ENCODE measurements at places on chromosomes 1 and 21.

- DNase-seq, result no peak
These were observed 222.4 kb upstream of the B3GALT2 start for GRCh38 chr1:193408782-193409293.

GRCh38 chr1:161382214-161383019, 14.7 kb upstream of the CFAP126 start:
- DNase-seq, result no peak

DNA sequence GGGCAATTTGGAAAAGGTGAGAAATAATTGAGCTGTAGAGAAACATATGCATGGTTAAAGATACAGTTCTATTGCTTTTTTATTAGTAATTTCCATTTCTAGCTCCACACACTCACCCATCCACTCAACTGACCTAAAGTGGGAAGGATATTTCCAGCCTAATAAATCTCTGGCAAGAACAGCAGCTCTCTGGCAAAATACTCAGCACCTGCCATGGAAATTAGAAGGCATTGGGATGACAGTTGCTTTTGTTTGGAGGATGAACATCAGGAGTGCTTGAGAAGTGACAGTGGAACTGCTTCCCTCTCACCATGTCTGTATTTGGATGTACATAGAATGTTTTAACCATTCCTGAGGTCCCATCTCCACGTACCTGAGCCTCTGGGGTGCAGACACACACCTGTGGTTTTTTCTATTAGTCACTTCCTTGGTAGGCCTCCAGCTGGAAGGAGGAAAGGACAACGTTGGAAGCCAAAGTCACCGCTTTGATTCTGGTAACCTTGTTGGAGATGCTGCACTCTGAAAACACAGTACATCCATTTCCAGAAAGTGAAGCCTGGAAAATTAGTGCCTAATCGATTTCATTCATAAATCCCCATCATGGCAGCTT, 62.3 kb upstream of the RUNX1 start:
- no peak for DNase-seq

DNA sequence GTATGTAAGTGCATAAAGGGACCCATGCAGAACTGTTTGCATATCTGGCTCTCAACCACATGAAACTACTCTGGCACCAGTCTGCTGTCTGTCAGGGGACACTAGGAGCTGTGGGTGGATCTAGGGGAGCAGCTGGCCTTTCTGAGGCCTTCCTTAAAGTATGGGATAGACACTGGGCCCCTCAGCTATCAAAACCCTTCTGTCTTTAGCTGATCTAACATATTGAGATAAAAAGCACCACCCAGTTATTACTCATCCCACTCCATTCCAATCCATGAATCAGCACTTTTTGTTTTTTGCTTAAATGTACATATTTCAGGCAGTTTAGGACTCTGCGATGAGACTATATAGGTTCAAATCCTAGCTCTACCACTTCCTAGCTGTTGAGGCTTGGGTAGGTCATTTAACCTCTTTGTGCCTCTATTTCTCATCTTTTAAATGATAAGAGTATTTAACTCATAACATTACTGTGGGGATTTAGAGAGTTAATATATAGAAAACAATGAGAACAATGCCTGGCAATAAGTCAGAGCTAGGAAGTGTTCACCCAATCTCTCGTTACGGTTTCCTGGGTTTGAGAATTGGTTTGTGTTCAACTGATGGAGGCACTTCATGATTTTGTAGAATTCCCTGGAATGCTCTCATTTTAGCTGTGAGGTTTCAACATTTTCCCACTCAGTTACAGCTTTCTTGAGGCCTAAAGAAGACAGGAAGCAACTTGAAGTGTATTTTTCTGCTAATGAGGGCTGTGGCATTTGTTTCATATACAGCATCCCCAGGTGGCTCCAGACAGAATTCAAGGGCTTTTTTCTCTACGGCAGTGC, 68.9 kb downstream of the LRIG2 start:
- DNase-seq, result no peak

DNA sequence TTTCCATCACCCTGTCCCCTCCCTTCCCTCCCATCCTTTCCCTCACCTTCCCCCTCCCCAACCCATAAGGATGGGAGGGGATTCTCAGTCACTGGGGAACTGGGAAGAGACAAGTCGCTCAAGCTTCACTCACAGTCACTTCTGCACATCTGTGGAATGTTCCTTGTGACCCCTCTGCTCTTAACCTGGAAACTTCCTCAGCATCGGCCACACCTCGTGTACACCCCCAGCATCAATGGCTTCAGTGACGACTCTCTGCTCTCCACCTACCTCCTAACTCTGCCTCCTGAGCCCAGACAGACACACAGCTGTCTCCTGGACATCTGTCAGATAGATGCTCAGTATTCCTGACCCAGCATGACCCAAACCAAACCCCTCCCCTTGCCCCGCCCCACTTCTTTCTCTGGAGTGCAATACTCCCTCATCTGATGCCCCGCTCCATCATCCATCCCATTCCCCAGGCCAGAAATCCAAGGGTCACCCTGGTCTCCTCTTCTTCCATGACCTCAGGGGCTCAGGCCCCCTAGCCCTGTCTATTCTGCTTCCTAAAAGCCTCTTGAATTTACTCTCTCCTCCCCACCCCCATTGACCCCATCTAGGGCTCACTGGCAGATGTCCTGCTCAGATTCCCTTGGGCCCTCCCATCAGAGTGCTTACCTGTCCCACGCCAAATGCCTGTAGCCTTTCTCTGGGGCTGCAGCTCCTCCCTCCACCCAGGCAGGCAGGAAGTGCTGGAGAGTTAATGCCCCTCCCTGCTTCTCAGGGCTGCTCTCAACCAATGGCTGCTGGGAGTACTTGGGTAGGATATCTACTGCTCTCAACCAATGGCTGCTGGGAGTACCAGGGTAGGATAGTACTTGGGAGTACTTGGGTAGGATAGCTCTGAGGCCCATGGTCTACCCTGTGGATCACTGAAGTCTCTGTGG, 83.1 kb upstream of the CSF3R start:
- DNase-seq, result no peak

DNA sequence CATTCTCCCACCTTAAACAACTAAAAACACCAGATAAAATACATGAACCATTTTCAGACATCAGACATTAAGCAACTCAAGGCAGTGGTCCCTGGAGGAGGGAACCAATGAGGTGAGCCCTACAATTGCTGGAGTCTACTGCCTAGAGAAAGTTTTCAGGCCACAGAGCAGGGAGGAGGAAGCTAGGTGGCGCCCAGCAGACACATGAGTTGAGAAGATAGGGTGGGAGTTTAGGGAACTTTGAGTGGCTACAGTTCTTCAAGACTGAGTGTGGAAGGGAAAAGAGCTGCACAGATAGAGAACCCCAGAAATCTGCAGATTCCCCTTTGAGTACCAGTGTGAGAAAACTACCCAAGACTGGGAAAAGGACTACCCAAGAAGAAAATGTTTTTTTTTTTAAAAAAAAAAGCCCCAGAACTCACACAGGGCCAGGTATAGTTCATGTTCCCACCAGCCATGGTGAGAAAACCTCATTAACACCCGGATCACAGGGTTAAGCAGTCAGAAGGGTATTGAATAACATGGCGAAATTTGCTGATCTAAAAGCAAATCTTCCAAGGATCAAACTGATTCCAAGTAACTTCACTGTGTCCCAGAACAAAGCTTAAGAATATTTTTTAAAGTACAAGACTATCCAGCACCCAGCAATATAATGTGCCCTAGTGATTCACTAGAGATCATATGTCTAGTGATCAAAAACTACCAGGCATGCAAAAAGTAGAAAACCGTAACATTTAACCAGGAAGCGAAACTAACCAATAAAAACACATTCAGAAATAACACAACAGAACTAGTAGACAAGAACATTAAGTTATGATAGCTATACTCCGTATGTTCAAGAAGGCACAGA, 12.0 kb downstream of the ALDH9A1 start:
- DNase-seq, result no peak

DNA sequence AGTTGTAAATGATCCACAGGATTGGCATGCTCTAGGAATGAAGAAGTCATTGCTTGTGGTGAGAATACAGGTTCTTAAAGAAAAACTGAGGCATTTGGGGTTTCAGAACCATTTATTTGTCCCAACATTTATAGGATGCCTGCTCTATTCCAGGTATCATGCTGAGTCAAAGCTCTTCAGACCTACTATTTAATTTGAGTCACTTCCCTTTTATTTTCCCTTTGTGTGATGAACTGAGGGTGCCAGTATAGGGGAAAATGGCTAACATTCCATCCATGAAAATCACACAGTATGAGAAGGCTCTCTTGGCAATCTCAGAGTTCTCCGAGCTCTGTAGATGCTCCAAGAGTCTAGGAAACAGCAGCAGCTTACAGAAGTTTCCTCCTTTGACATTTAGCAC, 110.4 kb downstream of the RNF220 start:
- DNase-seq, result no peak

DNA sequence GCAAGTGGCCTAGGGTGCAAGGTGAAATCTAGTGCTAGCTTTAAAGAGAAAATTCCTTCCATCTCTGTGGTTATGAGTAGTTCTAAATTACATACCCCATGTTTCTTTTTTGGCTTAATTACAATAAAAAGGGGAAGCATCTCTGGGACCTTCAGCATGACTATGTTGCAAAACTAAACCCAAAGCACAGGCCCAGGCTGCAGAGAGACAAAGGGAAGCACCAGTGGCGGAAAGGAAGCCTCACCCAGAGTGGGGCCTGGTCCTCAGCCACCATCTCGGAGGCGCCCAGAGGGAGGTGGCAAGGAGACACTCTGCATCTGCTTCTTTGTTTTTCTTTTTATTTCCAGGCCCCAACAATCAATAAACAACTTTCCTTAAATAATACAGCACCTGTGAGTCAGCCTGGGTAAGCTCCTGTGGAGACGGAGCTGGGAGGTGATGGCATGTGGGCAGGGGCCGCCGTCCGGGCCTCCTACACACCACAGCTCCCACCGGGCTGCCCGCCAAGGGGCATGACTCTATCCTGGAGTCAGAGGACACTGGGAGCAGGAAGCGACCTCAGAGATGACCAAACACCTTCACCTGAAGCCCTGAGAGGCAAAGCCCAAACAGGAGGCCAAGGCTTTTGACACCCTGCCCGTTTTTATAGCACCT, 21.7 kb downstream of the ITPKB start:
- DNase-seq, result no peak

DNA sequence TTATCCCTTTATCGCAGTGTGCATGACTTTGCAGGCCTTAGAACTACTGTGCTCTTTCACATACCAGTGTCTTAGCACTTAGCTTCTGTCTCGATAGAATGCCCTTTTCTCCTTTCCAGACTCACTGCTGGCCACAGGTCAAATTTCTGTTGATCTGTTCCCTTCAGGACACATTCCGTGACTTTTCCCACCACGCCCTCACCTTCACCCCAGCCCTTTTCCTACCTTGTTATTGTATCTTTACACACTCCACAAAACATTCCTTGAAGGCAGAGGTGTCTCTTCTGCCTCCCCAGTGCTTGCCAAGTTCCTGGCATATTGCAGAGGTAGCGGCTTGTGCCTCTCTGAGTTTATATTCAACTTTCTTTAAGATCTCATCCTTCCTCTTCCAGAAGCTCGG, 3.7 kb upstream of the IGSF9 start:
- no peak for DNase-seq

GRCh38 chr1:26608895-26609294, 79.3 kb downstream of the RPS6KA1 start:
- no peak for DNase-seq

- no peak for DNase-seq
These were observed 67.1 kb downstream of the PTPRU start for GRCh38 chr1:29303201-29304024.

DNA sequence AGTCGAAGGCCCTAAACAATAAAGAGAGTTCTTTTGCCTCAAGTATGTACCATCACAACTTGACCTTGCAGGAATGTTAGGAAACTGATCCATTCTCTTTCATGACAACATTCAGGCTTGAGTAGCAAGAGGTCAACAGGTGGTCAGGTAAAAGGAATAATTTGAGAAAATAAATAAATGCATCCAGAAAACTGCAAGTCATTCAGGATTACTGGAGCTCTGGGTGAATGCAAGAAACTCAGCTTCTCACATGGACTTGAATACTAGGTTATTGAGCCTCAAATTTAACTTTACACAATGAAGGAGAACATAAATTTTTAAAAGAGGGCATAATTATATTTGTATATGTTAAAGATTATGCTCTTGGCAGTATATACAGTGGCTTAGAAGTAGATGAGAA, 76.5 kb downstream of the TTLL7 start:
- DNase-seq, result no peak

DNA sequence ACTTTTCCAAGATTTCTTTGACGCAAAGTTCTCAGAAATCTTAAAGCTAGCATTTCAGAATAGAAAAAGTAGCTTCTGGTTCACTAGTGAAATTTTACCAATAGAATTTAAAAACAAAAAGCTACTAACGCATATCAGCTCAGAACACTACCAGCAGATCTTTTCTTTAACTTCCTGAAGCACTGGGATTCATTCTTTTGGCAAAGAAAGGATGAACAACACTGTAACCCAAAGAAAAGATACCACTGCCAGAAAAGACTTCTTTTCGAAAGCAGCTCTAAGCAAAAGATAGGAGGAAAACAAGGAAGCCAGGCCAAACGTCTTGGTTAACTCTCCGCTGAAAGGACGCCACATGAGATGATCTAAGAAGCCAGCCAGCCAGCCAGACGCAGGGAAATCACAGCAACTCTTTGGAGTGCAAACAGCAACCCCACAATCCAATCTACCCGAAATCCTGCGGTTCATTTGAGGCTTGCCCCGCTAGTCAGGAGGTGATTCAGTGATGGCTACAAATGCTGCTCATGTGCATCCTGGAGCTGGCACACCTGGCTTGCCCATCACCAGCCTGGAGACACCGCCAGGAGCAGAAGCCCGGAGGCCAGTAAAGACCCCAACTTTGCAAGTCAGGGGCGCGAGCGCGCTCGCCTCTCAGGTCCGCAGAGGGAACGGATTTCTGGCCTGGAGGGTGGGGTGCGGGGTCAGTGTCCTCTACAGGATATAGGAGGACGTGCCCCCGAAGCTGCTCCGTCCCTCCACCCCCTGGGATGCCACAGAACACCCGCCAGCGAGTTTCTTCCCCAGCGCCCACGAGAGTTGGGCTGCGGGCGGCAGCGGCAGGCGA, 812 bp downstream of the NBPF1 start:
- no peak for DNase-seq

DNA sequence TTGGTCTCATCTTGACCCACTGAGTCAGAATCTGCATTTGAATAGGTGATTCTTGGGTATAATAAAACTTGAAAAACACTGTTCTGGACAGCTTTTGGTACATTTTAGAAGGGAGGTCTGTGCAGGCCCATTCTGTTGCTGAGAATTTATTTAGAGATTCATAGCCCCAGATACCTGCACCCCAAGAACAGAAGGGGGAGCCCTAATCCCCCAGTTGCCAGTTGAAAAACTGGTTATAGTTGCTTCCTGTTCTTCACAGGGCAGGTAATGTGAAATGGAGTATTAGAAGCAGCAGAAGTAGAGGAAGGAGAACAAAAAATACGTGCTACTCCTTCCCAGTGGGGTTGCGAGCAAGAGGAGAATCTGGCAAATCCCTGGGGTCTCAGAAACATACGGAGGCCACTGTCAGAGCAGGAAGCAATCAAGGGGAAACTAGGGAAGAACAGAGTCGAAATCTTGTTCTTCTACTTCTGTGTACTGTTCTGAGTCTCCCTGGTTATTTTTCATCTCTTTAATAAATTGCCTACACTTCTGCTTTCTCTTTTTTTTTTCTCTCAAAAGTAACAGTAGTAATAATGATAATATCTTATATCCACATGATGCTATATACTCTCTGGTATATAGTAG, 4.6 kb upstream of the CLCA2 start:
- peak; percentile 27 for DNase-seq

All from activated naive CD4-positive, alpha-beta T cell treated with anti-CD3 and anti-CD28 coated beads, Interleukin-2, amount 50 U/mL, for 16 hours (primary cell).